ENCODE measurements at places on chromosomes 5 and 9.

GRCh38 chr9:2662496-2662895, 40.9 kb downstream of the VLDLR start:
- no peak for DNase-seq

GRCh38 chr5:72531496-72532190, 24.4 kb upstream of the ZNF366 start:
- DNase-seq = no peak

GRCh38 chr5:151258816-151259215, 5.8 kb downstream of the GM2A start:
- no peak for DNase-seq

- DNase-seq = no peak
Observed at GRCh38 chr5:133994990-133995333, 9.8 kb downstream of the VDAC1 start.

GRCh38 chr5:93240228-93240834, 340.7 kb downstream of the NR2F1-AS1 start:
- no peak for DNase-seq

DNA sequence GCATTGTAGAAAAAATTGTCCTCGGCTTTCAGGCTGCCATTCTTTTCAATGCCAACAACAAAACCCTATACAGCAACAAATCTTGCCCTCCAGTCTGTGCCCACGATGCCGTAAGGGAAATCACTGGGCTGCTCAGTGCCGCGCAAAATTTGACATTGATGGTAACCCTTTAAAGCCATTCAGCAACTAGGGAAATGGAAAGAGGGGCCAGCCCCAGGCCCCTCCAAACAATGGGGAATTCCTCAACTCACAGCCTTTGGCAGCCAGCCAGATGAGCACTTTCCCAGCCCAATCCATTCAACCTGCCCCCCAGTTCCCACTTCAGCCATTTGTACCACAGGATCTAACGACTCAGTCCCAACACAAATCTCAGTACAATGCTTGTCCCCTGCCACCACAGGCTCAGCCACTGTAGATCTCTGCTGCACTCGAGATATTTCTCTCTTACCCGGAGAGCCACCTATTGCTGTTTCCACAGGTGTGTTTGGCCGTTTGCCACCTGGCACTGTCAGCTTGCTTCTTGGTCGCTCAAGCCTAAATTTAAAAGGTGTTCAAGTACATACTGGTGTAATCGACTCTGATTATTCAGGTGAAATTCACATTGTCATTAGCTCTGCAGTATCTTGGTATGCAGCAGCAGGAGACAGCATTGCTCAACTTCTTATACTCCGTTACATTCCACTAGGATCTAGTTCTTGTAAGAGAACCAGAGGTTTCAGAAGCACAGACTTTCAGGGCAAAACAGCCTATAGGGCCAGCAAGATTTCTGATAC, 103.3 kb downstream of the SYK start:
- no peak for DNase-seq

DNA sequence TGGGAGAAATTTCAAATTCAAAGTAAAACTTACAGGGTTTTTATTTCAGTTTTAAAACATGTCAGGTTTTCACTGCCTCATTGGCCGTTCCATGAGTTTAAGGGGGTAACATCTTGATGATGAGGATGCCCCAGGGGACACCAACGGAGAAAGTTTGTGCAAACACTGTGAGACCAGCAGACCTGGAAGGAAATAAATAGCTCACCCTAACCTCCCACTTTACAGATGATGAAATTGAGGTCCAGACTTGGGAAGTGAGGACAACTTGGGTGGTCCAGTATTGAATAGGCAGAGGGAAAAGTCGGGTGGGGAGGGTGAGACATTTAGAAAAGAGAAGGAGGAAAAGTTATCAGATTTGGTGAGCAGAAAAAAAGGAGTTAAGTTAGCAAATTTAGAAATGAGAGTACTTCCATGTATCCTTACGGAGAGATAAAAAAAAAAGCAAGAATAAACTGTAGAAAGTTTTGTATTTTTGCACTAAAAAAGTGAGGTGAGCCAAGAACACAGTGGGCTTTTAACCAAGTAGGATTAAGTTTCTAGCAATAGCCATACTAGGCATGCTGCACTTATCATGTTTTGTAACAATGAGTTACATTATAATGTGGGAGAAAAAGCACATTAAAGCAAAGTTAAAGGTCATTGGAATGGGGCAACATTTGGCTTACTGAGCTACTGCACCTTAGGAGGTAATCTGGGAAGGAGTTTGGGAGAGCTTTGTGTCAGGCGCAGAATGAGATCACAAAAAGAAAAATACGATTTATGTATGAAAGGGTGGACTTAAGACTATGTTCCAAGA, 125.1 kb downstream of the GAS1 start:
- no peak for DNase-seq

- DNase-seq = peak; percentile 8
Observed at GRCh38 chr5:176743868-176744583, 66.3 kb upstream of the UNC5A start.

DNA sequence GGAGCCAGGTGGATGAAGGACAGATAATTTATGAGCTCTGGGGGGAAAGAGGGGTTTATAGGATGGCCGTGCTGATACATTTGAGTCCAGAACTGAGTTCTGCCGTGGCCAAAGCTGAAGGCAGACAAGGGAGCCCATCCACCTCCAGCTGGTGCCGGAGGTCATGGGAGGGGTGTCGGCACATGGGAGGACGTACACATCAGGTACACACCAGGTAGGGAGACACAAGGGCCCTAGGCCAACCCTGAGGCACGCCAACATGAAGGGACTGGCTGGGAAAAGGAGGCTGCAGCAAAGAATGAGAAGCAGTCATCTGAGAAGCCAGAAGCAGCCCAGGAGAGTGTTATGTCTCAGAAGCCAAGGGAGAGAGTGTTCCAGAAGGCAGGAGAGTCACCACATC, 2.1 kb upstream of the GPRIN1 start:
- DNase-seq = no peak

GRCh38 chr9:110688329-110688728, 19.7 kb downstream of the MUSK start:
- no peak for DNase-seq

DNA sequence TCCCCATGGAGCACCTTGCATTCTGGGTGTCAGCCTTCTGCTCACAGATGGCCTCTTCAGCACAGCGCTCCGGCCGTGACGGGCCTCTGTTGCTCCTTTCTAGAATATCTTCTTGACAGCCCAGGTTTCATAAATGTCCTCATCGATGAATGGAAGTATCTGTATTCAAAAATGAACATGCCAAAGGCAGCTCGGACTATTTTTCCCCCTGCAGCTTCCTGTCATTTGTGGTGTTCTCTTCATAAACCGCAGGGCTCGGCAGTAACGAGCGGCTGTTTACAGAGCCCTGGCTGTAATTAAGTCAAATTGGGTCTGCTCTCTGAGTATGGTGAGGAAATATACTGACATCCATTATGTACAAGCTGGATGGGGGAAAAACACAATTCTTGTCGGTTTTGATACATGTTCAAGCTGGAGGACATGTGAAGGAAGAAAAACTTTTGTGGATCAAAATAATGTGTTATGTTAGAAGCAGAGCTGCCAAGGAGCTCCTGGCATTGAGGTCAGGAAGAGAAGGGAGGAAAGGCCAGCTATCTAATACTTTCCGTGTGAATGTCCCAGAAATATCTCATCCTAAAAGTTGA, 154.1 kb upstream of the CD180 start:
- no peak for DNase-seq

- no peak for DNase-seq
Observed at GRCh38 chr5:42923710-42924109, 112.0 kb upstream of the SELENOP start.

GRCh38 chr9:105119156-105119555, 125.3 kb upstream of the SLC44A1 start:
- no peak for DNase-seq

GRCh38 chr5:152568016-152568415, 162.9 kb upstream of the NMUR2 start:
- no peak for DNase-seq

DNA sequence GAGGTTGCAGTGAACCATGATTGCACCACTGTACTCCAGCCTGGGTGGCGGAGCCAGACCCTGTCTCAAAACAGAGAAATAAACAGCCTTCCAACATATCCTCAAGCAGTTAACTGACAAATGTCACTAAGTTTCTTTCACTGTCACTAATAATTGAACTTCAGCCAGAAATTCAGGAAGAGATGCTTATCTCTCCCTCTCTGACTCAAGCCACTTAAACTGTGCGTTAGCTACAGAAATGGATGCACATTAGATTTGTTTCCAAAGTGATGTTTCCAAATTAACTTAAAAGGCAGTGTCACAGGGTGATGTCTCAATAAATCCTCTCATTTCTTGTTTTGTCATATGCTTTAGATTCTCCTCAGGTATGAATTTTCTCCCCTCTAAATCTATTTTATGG, 164.9 kb downstream of the KDM4C start:
- no peak for DNase-seq

DNA sequence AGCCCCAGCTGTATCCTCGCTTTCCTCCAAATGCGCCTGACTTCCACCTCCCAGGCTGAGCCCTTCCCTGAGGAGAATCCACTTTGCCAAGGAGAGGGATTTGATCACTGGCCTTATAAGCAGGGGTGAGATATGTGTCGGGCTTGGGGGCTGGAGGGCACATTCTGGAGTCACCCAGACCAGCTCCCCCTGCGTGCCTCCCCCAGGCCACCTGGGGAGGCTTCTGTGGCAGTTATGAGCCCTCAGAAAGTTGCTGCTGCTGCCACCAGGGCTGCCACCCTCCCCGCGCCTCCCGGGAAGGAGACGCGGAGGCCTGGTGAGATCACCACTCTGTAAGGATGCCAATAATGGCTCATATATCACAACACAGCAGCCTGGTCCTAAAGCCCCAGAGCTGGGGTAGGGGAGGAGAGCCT, 211.5 kb downstream of the PAPPA start:
- DNase-seq = peak; percentile 22

DNA sequence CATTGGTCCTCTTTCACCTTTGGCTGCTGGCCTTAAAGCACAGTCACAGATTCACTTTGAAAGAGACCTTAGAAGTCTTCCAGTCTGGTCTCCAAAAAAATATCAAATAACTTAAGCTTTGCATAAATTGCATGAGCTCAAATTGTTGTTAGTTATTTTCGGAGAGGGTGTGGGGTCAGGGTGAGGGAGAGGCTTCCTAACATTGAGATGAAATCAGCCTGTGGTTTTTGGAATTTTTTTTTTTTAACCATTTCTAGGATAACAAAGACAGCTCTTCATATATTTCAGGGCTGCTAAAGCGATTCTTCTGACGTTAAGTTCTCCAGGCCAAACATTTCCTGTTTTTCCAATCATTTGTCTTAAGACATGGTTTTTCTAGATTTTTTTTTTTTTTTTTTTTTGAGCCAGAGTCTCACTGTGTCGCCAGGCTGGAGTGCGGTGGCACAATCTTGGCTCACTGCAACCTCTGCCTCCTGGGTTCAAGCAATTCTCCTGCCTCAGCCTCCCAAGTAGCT, 4.5 kb downstream of the OCLN start:
- DNase-seq = no peak

DNA sequence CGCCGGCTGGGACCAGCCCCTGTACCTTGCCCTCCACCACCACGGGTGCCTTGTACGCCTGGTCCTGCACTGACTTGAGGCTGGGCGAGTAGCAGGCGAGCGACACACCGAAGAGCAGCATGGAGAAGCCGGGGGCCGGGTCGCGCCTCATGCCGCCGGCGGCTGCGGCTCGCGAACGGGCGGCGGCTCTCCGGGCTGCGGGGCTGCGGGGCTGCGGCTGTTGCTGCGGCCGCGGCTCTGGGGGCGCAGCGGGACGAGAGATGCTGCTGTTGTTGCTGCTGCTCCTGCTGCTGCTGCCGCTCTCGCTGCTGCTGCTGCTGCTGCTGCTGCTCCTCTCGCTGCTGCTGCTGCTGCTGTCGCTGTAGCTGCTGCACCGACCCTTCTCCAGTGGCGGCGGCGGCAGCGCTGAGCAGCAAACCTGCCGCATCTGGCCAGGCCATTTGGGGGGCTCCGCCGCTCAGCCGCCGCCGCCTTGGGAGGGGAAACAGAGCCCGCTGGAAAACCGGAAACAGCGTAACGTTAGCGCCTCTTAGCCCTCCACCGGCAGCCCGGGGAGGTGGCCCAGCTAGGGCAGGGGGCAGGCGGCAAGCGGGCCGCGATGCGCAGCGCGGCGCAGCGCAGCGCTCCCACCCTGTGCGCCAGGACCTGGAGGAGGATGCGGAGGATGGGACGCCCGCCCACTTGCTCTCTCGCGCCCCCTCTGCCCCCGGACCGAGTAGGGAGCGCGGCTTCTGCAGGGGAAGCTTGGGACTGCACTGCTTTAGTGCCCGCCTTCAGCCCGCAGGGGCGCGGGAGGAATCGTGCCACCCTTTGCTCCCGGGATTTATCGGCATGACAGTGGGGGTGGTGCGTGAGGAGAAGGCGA, at the start of gene NRG2:
Gene NRG2, minus strand, starts transcription at position 657 of the 865 bp plus-strand sequence.
- peak; percentile 51 for DNase-seq

- no peak for DNase-seq
Observed at GRCh38 chr9:107213080-107213479, 70.0 kb upstream of the RAD23B start.

Measured in colonic mucosa (tissue), 4 donors.